ENCODE measurements at places on chromosomes 1 and 21.

- DNase-seq, result no peak
Observed at GRCh38 chr1:40306296-40306695, 10.8 kb downstream of the COL9A2 start.

DNA sequence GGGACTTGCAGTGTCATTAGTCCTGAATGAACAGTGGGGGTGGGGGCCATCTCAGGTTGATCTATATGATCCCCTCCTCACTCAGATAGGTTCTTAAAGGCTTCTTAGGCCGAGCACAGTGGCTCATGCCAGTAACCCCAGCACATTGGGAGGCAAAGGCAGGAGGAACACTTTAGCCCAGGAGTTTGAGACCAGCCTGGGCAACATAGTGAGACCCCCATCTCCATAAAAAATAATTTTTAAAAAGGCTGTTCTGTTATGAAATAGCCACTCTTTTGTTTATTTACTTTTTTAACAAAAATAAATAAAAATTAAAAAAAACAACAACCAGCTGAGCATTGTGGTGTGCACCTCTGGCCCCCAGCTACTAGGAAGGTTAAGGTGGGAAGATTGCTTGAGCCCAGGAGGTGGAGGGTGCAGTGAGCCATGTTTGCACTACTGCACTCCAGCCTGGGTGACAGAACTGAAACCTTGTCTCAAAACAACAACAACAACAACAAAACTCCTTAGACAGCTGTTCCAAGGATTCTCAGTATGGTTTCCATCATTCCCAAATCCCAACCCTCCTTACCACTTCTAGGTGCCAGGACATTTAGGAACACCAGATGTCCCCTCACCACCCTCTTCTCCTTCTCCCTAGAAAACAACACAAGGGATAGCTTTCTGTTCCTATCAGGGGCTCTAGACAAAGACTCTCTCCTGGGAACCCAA, 2.0 kb upstream of the TRAPPC3 start:
- no peak for DNase-seq

- DNase-seq, result no peak
Observed at GRCh38 chr21:15250384-15250783, 185.6 kb upstream of the NRIP1 start.

DNA sequence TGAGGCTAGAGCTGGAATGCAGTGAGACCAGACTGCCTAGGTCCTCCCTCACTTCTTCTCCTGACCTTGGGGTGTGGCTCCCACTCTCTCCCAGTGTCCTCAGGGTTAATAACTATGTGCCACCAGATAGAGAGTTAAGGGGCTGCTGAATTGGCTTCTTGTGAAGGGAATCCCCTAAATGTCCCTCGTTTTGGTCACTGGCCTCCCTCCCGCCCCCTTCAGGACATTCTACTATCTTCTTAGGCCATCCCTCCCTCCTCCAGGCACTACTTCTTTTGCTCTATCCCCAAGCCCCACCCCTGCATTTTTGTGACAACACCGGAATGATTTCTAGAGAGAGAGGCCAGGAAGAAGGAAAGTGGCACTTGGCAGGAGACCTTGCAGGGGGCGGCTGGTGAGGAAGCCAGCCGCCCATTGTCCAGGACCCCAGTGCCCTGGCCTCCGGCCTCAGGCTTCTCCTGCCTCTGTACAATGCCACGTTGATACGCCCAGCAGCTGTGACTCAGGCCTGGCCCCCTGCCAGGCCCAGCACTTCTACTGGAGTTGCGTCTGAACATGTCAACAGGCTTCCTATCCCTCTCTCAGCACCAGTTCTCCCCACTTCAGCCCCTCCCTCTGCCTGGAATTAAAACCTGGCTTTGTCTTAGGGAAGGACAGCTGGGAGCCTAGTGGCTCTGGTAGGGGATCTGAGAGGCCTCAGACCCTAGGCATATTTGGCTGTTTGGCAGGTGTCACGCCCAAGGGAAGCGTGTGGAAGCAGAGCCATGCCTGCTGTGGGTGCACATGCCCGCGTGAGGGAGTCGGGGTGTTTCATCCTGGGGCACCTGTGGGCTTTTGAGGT, 9.1 kb downstream of the LMNA start:
- peak; percentile 97 for DNase-seq

DNA sequence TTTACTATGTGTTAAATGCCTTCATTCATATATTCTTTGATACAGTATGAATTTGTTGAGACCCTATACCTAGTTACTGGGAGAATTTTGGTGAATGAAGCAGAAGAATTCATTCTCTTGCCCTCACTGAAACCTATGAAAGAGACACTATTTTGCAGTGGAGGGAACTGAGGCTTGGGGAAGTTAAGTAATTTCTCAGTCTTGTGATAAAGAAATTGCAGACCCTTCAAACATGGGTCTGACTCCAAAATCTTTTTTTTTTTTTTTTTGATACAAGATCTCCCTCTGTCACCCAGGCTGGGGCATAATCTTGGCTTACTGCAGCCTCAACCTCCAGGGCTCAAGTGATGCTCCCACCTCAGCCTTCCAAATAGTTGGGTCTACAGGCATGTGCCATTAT, 132.1 kb downstream of the DNM3 start:
- no peak for DNase-seq

DNA sequence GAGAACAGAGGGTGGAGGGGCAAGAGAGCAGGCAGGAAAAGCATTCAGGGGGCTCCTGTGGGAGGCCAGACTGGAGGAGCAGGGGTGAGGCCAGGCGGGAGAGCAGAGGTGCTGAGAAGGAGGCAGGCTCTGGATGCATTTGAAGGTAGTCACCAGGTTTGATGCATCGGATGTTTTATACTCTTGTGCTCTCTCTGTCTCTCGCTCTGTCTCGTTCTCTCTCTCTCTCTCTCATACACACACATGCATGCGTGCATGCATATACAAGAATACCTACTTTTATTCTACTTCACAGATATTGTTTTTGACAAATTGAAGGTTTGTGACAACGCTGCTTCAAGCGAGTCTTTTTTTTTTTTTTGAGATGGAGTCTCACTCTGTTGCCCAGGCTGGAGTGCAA, 15.0 kb upstream of the ITPKB start:
- DNase-seq, result no peak

DNA sequence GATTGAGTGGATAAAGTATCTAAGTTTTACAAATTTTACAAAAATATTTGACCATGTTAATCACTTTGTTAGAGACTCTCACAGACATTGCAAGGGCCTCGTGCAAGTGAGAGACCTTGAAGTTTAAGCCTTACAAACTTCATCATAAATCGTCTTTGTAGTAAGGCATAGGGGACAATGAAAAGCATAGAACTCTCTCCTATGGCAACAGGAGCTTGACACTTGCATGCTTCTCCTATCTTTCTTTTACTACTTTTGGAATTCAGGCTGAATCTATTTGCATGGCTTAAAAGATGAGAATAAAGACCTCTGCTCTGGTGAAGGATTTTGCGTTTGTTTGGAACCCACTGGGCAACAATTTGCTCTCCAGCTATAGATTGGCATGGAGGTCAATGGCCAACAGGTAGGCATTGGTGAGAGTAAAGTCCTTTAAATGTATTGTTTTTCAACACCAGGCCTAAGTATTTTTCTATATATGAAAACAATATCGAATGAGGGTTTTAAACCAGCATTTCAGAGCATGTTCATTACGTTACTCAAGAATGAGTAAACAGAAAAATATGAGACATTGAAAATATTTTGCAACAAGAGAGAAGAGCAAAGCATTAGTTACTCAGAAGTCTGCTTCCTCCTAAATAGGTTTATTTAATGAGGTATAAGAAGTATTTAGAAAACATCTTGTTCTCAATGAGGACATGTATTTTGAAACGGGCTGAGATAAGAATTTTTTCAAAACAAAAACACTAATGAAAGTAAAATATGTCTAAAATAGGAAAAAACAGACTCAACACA, 192.2 kb downstream of the TGFB2 start:
- DNase-seq, result no peak

DNA sequence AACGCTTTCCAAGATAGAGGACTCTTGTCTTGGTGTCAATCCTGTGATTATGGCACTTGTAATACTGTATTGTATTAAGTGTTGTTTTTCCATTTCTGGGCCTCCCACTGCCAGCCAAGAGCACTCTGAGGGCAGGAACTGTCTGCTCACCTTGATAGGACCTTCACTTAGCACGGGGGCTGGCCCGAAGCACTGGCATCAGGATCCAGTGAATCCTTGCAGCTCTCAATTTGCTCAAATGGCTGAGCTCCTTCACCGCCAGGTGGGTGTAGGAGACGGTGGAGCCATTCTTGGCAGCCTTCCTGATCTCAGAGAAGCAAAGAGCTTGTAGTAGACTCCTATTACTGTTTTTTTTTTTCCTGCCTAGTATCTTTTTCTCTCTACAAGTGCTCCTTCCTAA, 17.7 kb downstream of the MECR start:
- no peak for DNase-seq

DNA sequence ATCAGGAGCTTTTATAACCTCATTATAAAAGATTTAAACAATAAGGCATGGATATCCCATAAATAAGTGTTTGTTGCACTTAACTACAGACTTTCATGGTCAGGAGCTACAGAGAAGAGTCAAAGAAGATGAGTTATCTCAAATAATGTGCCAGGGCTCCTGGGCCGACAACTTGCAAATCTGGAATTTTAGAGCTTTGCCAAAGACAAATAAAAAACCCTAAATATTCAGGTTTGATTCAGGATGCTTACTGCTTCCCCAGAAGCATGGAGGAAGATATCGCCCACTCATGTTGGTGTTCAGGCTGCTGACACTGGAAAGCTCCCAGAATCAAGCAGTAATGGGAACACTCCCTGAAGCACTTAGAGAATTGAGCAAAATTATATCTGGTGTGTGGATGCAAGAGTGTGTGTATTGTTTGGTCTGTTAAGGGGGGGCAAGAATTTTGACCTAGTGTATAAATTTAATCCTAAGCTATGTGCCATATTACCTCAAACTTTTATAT, 176.9 kb upstream of the ESRRG start:
- no peak for DNase-seq

- no peak for DNase-seq
Observed at GRCh38 chr1:18511874-18512150, 31.1 kb downstream of the KLHDC7A start.

- DNase-seq, result no peak
Observed at GRCh38 chr1:43152866-43153265, 19.2 kb downstream of the EBNA1BP2 start.

Measured in AG09319 (cell line).